ENCODE measurements at places on chromosomes 2 and 18.

GRCh38 chr18:78006006-78006773 is 756.5 kb downstream of the GALR1 start:
- no peak for DNase-seq

- no peak for DNase-seq
These were observed 10.2 kb downstream of the CATIP start for GRCh38 chr2:218366621-218367414.

GRCh38 chr18:79404567-79404910 is 8.8 kb downstream of the NFATC1 start:
- no peak for DNase-seq

DNA sequence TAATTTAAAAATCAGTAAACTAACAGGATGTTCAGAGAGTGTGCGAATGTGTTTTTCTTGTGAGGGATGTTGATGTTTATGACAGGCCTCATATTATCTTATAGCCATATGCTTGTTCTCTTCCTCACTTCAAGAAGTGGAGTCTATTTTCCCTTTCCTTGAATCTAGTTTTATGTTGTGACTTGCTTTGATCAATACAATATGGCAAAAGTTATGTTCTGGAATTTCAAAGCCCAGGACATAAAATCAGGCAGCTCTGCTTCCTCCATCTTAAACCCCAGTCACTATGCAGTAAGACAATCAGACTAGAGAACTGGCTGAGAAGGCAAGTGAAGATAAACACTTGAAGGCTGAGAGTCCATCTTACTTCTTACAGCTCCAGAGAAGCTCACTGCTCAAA is 585.1 kb upstream of the NETO1 start:
- DNase-seq = no peak

GRCh38 chr2:114034742-114035141 is 144.9 kb downstream of the ACTR3 start:
- no peak for DNase-seq

GRCh38 chr2:23988371-23988770 is 21.5 kb upstream of the MFSD2B start:
- peak; percentile 25 for DNase-seq

- DNase-seq = no peak
These were observed 1133.0 kb upstream of the LRRTM1 start for GRCh38 chr2:81437456-81438000.

DNA sequence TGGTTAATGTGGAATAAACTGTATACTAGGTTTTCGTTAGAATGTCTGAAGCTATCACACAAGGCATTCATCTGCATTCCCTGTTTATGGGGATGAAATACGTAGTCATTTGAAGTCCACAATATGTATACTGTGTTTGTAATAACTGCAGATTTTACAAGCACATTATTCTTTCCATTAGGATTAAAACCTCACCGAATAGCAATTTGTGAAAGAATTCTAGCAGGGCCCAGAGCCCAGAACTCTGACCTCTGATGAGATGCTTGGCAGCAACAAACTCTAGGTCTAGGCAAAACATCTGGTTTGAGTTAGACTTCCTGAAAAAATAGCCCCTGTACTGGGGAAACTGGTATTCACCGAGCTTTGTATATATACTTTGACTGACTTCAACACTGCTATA is 158.2 kb downstream of the SRBD1 start:
- DNase-seq = no peak

- peak; percentile 64 for DNase-seq
These were observed 562 bp downstream of the TWSG1 start for GRCh38 chr18:9334973-9335696.

GRCh38 chr2:102180687-102180999 is 6.2 kb upstream of the IL1RL2 start:
- no peak for DNase-seq

DNA sequence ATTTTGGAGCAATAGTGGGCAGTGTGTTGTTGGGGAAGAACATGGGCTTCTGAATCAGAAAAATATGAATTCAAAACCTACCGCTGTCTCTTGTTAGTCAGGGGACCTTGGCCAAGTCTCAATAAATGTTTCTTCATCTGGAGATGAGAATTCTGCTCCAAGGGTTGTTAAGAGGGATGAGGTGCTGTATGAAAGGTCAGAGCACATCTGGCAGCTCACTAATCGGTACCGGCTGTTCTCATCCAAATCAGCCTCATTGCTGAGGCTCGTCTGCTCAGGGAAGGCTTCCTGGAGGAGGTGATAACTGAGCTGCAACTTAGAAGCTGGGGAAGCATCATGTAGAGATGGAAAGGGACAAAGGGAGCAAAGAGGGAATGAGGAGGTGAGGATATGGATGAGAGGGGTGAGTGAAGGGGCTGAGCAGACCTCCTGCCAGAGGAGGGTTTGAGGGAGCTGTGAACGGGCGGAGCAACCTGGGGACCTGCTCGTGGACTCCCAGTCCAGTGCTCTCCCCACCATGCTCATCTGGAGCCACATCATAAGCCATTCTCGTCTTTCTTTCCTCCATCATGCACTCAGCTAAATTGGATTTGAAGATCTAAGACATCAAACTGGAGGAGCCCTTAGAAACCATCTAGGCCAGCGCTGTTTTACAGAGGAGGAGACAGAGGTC is 47.4 kb downstream of the GREB1 start:
- DNase-seq = no peak

DNA sequence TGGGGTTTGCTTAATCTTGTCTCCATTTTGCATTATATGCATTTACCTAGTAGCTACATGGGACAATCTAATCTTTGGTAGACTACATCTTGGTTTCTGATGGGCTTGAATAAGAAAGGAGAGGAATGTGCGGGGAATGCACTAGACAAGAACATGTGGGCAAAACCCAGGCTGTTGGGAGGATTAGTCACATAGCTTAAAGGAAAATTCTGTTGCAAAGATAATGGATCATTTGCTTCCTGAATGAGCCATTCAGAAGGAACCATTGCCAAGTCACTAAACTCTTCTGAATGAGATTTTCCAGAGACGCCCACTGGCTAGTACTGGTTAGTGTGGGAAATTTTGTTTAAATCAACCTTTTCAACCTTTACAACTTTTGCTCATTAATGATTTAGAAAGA is 84.8 kb downstream of the OSBPL6 start:
- DNase-seq = no peak

- no peak for DNase-seq
These were observed 82.5 kb downstream of the LIMS1 start for GRCh38 chr2:108616751-108617161.

DNA sequence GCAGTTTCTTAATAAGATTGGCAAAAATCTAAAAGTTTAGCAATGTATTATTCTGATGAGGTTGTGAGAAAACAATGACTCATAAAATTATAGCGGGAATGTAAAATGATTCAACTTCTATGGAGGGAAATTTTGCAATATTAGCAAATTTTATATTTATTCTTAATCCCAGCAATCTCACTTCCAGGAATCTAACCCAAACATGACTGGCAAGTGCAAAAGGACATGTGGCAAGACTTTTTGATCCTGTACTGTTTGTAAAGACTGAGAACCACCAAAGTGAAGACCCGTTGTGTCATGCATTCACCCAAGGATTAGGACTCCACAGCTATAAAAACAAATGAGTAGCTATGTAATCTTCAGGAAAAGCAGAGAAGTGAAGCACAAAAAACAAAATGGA is 234.8 kb upstream of the KYNU start:
- no peak for DNase-seq

GRCh38 chr2:230664128-230664527 is 48.5 kb upstream of the CAB39 start:
- DNase-seq = no peak

- no peak for DNase-seq
These were observed 57.0 kb downstream of the PARD6G start for GRCh38 chr18:80190311-80190710.

DNA sequence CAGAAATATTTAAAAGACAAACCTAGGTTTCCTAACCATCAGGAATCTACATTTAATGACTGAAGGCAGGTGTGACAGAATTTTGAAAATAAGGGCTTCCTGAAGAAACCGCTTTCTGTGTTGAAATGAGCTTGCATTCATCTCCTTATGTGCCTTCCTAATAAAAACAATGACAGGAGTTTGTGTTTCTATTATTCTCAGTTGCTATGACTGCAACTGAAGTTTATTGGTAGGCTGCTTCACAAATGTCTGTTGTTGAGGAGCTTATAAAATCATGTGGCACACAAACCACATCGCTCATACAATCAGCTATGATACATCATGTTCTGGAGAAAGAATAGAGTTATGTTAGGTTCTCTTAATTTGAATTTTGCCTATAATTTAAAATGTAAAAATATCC is 362.7 kb upstream of the SLC8A1 start:
- no peak for DNase-seq

DNA sequence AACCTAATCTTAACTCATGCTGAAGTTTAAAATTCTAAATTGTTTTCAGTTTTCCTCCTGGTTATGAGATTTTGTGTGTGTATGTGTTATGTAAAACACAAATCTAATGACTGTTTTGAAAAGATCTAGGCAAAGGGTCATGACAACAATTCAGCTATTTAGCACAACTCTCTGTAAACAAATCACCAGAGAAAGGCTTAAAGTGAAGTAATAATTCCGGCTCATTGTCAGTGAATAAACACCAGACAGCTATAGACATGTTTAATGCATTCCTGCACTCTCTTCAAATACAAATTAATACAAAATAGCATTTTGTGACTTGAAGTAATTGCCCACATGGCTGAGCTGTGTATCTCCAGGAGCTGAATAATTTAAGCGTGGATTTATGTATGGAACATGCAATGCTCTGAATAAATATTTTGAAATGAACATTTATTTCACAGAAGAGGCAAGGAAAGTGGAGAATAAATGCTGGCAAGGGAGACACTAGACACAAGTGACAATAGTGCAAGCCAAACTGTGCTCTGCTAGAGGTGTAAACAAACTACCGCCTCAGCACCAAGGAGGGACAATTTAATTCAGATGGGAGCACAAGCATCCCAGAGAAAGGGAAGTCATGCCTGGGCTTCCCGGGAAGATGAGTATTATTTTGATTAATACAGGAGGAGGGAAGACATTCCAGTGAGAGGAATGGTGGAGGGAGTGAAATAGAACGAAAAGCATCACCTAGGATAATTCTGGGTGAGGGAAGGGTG is 133.6 kb upstream of the XPO1 start:
- no peak for DNase-seq

DNA sequence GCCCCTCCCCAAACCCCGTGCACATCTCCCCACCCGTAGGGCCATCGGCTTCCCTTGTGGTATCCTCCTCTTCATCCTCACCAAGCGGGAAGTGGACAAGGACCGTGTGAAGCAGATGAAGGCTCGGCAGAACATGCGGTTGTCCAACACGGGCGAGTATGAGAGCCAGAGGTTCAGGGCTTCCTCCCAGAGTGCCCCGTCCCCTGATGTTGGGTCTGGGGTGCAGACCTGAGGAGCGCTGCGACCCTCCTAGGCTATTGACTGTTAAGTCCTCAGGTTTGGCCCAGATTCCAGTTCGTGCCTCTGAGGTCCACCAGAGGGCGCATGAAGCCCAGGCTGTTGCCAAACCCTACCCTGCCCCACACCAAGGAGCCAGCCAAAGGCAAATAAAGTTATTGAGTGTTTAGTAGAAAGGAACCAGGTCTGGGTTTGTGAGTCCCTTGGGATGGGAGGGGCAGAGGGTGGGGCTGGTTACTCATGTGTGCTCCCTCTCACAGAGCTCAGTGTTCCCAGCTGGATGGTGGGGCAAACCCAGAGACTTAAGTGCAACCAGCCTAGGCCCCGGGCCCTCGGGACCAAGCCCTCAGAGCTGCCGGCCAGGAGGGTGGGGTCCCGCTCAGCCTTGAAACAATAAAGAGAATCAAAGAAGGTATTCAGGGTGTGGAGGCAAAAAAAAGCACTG is 2.4 kb downstream of the PNKD start:
- DNase-seq = peak; percentile 75

GRCh38 chr18:36667811-36668210 is 161.0 kb downstream of the TPGS2 start:
- DNase-seq = no peak

DNA sequence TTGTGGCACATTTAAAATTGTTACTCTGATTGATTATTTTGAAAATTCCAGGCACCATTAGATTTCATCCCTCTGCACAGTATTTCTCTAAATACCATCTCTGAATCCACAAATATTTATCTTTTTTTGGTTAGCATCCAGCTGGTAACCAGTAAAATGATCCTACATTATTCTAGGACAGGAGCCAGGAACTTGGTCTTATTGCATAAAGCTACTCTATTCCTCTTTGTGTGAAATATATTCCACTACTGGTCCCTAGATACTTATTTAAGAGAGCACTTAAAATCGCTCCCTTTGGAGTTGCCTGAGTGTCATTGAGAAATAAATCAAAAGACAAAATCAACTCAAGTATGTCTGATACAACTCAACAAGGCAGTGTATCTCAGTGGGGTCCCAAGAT is 7.4 kb upstream of the MBOAT2 start:
- DNase-seq = no peak

GRCh38 chr2:101439716-101440115 is 35.2 kb downstream of the RFX8 start:
- DNase-seq = no peak

GRCh38 chr2:214193943-214194342 is 216.9 kb upstream of the VWC2L start:
- no peak for DNase-seq

- DNase-seq = no peak
These were observed 193.1 kb downstream of the SMAD2 start for GRCh38 chr18:47737198-47737830.

DNA sequence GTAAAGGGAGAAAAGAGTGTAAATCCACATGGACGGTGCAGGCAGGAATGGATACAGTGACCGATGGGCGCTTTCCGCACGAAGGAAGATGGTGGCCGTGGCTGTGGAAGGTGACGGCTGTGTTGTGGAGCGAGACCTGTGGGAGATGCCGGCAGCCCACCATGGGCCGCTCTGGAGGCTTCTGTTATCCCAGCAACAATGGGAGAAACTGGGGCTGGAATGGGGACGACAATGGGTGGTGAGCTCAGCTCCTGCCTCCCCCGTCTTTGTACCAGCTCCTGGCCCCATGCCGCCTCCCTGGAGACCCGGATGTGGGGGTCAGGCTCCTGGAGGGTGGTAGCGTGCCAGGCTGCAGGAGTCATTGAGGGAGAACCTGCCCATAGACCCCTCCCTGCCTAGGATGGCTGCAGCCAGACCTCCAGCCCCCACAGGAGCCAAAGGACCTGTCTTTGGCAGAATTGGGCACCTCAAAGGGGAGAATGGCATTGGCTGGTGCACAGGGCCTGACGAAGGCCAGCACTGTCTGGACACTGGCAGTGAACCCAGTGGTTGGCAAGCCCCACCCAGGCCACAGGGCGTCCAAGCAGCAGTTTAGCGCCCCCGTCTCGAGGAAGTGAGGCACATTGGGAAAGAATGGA is 72.6 kb downstream of the SLC66A2 start:
- DNase-seq = no peak

GRCh38 chr2:85199698-85200097 is 66.5 kb downstream of the TCF7L1 start:
- no peak for DNase-seq

- DNase-seq = no peak
These were observed 140.6 kb upstream of the NOSTRIN start for GRCh38 chr2:168661863-168662256.

DNA sequence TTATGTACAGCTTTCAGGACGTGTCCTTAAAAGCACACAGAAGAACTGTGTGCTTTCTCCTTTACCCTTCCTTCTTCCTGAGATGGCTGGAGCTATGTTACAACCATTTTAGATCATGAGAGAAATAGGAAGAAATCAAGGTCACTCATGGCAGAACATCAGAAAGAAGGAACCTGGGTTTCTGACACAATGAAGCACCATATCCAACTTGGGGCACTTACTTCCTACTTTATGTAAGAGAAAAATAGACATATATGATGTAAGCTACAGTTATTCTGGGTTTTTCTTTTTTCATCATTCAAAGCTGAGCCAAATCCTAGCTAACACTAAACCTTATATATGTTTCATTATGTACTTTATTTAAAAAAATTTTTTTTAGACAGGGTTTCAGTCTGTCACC is 79.5 kb downstream of the FAM161A start:
- DNase-seq = no peak
